Suprapubic skin (tissue), 4 donors: ENCODE measurements at places on chromosomes 5 and 9. TPM values are rescaled to one million over a fixed set of nuclear protein-coding genes. Genes with fewer than 3 reads are reported as not detected.
A peak's percentile ranks its signal among the peaks of the same experiment; 100 is the strongest.

DNA sequence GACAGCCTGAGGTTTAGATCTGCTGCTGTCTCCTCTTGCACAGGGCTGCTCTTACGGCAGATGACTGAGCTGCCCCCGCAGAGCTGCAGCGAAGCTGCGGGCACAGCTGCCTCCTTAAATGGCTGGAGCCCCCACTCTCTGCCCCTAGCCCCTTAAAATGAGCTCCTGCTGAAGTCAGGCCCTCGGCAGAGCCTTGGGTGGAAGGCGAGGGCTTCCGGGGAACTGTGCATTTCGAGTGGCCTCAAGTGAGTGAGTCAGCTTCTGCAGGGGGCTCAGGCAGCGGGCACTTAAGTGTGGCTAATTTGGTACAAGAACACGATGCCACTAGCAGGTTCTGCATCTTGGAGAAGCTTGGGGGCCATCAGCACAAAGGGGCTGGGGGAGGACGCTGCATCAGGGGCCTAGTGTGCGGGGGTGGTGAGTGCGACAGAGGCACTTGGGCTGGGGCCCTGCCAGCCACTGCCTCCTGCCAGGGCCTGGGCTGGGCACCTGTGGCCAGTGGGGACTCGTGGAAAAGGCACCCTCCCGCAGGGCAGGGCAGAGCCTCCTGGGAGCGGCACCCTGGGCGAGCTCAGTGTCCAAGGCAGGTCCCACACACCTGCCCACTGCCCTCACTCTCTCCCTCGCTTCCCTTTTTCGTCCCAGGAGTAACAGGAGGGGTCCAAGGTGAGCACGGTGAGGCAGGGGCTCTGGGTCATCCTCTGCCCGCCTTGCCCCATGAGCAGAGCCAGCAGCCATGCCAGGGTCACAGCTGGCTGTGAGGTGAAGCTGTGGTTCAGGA lies 28.8 kb upstream of the RNU6ATAC start:
- H3K4me3 ChIP-seq, result no peak overlapping the region
- peak; percentile 55 for DNase-seq
- H3K27me3 ChIP-seq, result peaks cover 14% of the 10 kb centered on the region
- no peaks in the 10 kb centered on the region for H3K36me3 ChIP-seq
- H3K4me1 ChIP-seq, result peaks cover 7% of the 10 kb centered on the region

Gene MIER3
- 10.7 TPM for total RNA-seq

DNA sequence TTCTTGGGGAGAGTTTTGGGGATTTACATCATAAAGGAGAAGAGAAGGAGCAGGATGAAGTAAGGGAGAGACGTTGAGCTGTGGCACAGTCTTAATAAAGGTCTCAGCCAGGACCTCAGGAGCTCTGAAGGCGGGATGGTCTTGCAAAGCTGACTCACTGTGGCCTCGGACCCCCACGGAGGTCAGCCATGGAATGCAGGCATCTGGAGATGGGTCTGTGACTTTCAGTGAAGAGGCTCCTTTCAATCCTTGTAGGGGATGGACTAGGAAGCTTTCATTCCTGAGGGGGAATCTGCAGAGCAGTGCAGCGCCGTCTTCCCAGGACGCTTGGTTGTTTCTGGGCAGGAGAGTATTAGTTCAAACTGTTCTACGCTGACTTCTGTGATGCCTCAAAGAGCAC lies 65.7 kb upstream of the BASP1 start:
- H3K27me3 ChIP-seq, result no peaks in the 10 kb centered on the region
- no peak overlapping the region for H3K27ac ChIP-seq
- no peak for DNase-seq

Gene NEUROG1
- total RNA-seq, result not detected

DNA sequence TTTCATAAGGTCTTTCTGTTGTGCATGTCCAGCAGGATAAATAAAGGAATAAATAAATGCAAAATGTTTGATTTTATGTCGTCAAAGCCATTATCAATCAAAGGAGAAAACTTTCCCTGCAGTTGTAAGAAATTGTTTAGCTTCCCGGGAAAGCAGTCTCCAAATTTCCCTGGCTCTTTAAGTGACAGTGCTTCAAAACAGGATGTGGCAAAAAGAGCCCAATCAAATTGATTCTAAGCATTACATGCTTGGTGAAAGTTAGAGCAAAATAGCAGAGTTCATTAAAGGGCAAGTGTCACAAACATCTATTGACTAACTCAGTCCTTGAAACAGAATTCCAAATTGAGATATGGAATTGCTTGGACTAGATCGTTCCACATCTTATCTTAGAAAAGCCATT lies 704.1 kb downstream of the PRELID2 start:
- DNase-seq, result no peak
- H3K27ac ChIP-seq, result no peak overlapping the region
- no peak overlapping the region for H3K4me3 ChIP-seq
- no peaks in the 10 kb centered on the region for H3K27me3 ChIP-seq

DNA sequence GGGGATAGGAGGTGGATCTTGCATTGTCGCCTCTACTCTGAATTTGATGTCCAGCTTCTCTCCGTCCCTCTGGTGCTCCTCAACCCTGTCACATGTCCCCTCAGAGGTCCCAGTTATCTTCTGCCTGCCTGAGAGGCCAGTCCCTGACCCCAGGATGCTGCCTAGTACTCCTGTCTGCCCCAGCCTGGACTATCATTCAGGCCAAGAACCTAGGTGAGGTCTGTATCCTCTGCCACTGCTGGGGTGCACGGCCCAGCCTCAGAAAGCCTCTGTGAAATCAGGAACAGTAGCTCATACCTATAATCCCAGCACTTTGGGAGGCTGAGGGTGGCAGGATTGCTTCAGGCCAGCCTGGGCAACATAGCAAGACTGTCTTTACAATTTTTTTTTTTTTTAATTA lies 8.6 kb downstream of the SPINK4 start:
- H3K36me3 ChIP-seq, result peaks cover 29% of the 10 kb centered on the region
- no peak overlapping the region for H3K27ac ChIP-seq
- H3K27me3 ChIP-seq, result no peaks in the 10 kb centered on the region
- peaks cover 6% of the 10 kb centered on the region for H3K4me1 ChIP-seq

GRCh38 chr9:114729706-114730105 lies 47.7 kb upstream of the TEX48 start:
- H3K4me1 ChIP-seq, result no peaks in the 10 kb centered on the region
- DNase-seq, result no peak
- H3K27me3 ChIP-seq, result no peaks in the 10 kb centered on the region
- no peaks in the 10 kb centered on the region for H3K36me3 ChIP-seq

GRCh38 chr5:176664479-176664878 lies 17.2 kb downstream of the TSPAN17 start:
- H3K4me1 ChIP-seq, result no peaks in the 10 kb centered on the region
- H3K27me3 ChIP-seq, result peaks cover 33% of the 10 kb centered on the region
- no peaks in the 10 kb centered on the region for H3K36me3 ChIP-seq
- H3K4me3 ChIP-seq, result no peak overlapping the region
- H3K27ac ChIP-seq, result no peak overlapping the region

Gene BNC2
- total RNA-seq, result 7.2 TPM

Gene NUTM2G
- total RNA-seq, result not detected

Gene LHX2
- total RNA-seq, result 20.6 TPM

DNA sequence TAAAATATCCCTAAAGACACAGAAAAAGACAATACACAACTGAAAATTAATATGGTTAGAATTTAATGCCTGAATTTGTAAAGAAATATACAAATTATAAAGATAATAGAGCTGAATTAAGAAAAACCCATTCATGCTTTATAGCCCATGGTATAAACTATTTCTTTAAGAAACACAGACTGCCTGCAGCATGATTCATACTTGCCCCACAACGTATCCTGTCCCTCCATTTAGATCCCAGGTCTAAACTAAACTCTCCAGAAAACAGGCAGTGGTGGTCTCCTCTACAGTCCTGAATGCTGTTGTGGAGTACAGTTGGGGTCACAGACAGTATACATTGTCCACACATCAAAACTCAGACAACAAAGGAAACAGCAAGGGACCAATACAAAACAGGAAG lies 24.8 kb downstream of the IL6ST start:
- peaks cover 52% of the 10 kb centered on the region for H3K36me3 ChIP-seq
- H3K27ac ChIP-seq, result no peak overlapping the region
- H3K4me3 ChIP-seq, result no peak overlapping the region

DNA sequence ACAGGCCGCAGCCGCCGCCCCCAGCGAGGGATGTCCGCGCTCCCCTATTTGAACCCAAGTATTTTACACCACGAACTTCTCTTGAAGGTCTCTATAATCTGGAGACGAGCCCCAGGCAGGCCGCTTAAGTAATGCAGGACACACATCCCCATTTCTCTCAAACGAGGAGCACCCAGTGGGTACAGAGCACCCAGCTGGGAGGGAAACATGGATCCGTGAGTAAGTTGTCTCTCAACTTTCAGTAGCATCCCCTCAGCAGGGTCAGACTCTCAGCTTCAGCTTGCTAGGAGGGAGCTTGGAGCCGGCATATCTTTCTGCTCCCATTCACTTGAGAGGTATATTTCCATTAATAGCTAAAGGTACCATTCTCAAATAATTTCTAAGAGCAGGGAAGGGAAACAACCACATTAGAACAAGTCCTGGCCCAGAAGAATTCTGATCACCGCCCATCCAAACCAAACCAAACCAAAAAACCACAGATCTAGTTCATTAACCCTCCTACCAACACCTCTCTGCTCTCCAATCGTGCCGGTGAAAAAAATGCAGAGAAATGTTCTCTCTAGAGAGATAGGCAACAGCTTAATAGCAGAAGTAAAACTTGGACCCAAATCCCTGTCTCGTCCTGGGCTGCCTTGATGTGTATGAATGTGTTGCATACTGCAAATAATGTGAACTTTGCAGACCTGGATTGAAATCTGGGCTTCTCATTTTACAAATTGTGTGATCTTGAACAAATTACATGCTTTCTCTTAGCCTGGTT lies 910 bp downstream of the TDRD7 start:
- H3K36me3 ChIP-seq, result no peaks in the 10 kb centered on the region
- peak overlapping the region; percentile 90 for H3K27ac ChIP-seq
- peak overlapping the region; percentile 95 for H3K4me3 ChIP-seq

GRCh38 chr5:651296-652022 lies 39.3 kb downstream of the CEP72 start:
- H3K27ac ChIP-seq, result no peak overlapping the region
- no peak overlapping the region for H3K4me3 ChIP-seq
- peaks cover 13% of the 10 kb centered on the region for H3K36me3 ChIP-seq
- no peak for DNase-seq

Gene AK1
- total RNA-seq, result 26.8 TPM

Gene TMEM232
- total RNA-seq, result 1.9 TPM

GRCh38 chr5:115354246-115354645 lies 57.8 kb upstream of the CCDC112 start:
- no peaks in the 10 kb centered on the region for H3K27me3 ChIP-seq
- H3K27ac ChIP-seq, result no peak overlapping the region
- no peaks in the 10 kb centered on the region for H3K4me1 ChIP-seq
- DNase-seq, result no peak
- no peaks in the 10 kb centered on the region for H3K36me3 ChIP-seq
- H3K4me3 ChIP-seq, result no peak overlapping the region

DNA sequence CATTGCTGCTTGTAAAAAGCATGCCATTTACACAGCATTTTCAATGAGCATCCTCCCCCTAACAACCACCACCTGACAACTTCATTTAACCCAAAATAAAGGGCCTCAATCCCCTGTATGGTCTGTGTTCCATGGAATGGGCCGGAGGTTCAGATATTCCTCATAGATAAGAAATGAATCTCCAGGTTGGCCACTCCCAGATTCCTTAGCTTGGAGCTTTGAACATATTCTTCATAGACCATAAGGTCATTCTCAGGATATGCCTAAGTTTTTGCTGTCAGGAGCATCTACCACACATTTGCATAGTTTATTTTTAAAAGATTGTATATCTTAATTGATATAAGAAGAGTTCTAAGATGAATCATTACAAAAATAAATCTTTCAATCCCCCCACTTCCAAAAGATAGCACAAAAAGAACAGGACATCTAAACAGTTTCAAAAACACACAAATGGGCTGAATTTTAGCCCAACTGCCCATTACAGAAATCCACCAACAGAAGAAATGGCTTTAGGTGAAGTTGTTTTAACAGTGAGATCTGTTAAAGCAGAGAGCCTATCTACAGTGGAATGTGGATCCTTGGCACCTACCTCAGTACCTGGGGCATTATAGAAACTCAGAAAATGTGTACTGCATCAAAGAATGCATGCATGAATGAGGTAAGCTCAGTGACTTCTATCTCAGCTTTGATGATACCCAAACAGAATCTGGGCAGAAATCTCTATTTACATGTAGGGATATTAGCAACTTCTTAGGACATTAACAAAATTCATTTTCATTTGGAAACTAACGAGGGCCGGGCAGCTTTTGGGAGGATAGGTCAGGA lies 179.8 kb downstream of the SEC61B start:
- DNase-seq, result no peak
- peaks cover 4% of the 10 kb centered on the region for H3K4me1 ChIP-seq
- no peak overlapping the region for H3K27ac ChIP-seq
- no peak overlapping the region for H3K4me3 ChIP-seq
- no peaks in the 10 kb centered on the region for H3K27me3 ChIP-seq

- H3K4me3 ChIP-seq, result no peak overlapping the region
- no peak overlapping the region for H3K27ac ChIP-seq
- DNase-seq, result no peak
- H3K27me3 ChIP-seq, result no peaks in the 10 kb centered on the region
- no peaks in the 10 kb centered on the region for H3K36me3 ChIP-seq
- H3K4me1 ChIP-seq, result no peaks in the 10 kb centered on the region
These were observed 217.2 kb downstream of the TARS1 start for GRCh38 chr5:33657804-33658440.

GRCh38 chr9:132637351-132637750 lies 32.4 kb downstream of the DDX31 start:
- no peak for DNase-seq
- H3K27ac ChIP-seq, result no peak overlapping the region
- no peaks in the 10 kb centered on the region for H3K27me3 ChIP-seq
- no peak overlapping the region for H3K4me3 ChIP-seq

DNA sequence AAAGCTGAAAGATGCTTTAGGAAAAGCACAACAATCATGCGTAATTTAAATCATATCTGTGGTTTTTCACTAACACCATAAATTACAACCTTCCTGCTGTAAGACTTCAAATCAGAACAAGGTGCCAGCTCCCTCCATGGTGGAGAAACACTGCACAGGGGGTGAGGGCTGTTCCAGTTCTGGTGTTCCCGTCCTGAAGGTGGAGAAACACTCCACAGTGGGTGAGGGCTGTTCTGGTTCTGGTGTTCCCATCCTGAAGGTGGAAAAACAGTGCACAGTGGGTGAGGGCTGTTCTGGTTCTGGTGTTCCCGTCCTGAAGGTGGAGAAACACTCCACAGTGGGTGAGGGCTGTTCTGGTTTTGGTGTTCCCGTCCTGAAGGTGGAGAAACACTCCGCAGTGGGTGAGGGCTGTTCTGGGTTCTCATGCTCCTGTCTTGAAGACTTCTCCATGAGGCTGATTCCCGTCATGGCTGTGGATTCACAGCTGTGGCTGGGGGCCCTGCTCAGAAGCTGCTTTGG lies 12.9 kb downstream of the PLEKHG4B start:
- no peak for DNase-seq
- H3K27me3 ChIP-seq, result peaks cover 13% of the 10 kb centered on the region
- H3K4me1 ChIP-seq, result no peaks in the 10 kb centered on the region
- H3K27ac ChIP-seq, result no peak overlapping the region
- H3K4me3 ChIP-seq, result no peak overlapping the region

Gene SEMA4D
- total RNA-seq, result 42.3 TPM

GRCh38 chr5:38518341-38518740 lies 38.1 kb downstream of the LIFR start:
- H3K27ac ChIP-seq, result no peak overlapping the region
- no peak for DNase-seq
- H3K27me3 ChIP-seq, result no peaks in the 10 kb centered on the region
- H3K4me3 ChIP-seq, result no peak overlapping the region
- H3K36me3 ChIP-seq, result peaks cover 21% of the 10 kb centered on the region

GRCh38 chr9:136624184-136624951 lies 38.3 kb upstream of the EGFL7 start:
- H3K27me3 ChIP-seq, result no peaks in the 10 kb centered on the region
- H3K27ac ChIP-seq, result peak overlapping the region; percentile 86
- no peak overlapping the region for H3K4me3 ChIP-seq
- no peak for DNase-seq
- H3K36me3 ChIP-seq, result no peaks in the 10 kb centered on the region
